ENCODE measurements at places on chromosomes 5 and 9.

- DNase-seq = no peak
Observed at GRCh38 chr9:33202552-33203201, 35.5 kb upstream of the B4GALT1 start.

DNA sequence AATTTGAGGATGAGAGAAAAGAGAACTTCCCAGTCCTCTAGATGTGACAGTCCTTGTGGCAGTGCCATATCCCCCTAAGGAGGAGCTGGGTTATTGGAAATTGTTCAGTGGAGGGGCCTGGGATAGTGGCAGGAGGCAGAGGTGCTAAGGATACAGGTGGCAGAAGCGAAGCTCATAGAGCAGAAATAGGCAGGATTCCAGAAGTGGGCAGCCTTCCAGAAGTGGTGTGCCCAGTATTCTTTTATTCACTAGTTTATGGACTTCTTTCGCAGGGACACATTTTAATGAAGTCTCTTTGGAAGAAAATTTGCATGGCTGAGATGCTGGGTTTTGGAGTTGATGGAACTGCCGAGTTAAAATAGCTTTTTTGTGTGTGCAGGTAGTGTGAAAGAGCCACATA, 6.8 kb downstream of the PIK3R1 start:
- no peak for DNase-seq

- no peak for DNase-seq
Observed at GRCh38 chr5:84057211-84057610, 327.5 kb downstream of the EDIL3 start.

DNA sequence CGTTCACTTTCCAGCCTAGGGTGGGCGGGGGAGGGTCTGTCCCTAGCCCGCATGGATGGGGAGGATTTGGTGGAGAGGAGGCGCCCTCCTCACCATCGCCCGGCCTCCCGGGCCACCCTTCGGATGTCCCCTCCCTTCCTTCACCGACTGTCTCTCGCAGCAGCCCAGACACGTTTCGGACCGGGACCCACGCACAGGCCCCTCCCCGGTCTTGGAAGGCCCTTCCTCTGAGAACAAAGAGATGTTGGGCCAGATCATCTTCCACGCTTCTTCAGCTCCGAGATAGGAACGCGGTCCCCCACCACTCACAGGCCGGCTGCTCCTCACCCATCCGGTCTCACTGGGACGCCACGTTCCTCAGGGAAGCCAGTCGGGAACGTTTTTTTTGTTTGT, 640 bp upstream of the DPM2 start:
- no peak for DNase-seq

GRCh38 chr9:92522983-92523970, 12.5 kb downstream of the ECM2 start:
- DNase-seq = no peak

- DNase-seq = no peak
Observed at GRCh38 chr9:121210536-121210935, 8.9 kb upstream of the RAB14 start.

DNA sequence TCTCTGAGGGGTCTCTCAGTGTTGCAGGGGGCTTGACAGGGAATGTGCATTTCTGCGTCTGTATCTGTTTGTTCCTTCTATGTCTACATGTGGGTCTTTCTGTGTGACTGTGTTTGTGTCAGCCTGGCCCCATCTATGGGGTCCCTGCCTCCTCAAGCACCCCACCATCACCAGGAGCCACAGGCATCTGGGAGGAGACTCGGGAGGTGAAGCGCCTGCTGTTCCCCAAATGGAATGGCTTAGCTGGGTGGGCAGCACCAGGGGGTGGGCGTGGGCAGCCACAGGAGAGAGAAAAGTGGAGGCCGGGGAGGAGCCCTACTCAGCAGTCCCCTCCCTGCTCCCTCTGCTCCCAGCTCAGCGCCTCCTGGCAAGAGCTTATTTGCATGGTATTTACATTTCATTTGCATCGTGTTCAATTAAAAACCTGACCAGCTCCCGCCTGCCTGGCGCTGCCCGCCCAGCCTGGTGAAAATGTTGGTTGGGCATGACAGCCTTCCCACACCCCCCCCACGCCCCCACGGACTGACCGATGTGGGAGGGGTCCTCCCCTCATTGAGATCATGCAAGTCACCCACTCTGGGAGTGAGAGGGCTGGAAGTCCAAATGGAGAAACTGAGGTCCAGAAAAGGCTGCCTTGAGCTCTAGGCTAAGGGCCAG, 50.5 kb downstream of the CXXC5 start:
- DNase-seq = no peak

DNA sequence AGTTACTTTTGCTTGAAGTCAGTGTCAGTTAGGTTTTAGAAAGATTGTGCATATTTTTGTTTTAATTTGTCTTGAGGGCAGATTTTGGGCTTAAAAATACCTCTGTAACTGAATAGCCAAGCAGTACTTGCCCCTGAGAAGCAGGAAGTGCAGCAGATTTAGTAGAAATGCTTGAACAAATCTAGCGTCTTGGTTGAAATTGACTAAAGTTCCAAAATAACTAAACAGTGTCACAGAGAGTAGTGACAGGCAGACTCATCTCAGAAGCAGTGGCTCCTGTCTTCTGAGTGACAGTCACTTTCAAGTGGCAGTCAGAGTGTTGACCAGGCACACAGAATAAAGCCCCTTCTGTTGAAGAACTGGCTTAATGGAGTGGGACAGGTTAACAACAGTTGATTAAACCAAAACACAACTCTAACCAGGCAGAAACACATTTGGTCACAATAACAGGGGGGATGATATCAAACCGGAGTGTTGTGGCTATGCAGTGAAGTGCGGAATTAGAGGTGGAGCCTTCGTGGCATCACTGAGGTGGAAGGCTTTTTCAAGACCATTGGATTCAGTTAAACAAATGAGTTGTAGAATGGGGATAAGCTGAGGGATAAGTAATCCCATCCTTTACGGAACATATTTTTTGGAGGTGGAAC, 29.1 kb downstream of the TRIO start:
- DNase-seq = no peak

DNA sequence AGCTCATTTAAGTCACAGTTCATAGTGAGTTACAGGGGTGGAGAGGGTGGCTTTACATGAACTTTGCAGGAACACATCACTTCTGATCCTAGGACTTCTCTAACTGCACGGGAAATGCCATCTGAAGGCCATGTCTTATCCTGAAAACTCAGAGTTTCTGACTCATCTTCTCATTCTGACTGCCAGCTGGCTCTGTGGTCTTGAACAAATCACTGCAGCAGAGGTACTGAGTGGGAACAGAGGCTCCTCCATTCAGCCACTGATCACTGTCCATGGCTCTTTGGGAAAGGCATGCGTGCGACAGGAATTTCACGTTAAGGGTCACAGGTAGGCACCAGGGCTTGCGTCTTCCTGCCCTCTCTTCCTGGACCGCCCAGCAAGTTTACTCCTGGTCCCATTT, 114.6 kb upstream of the LRRTM2 start:
- DNase-seq = no peak

Measured in A549 (cell line).